ENCODE measurements at places on chromosomes 7 and 10.

- DNase-seq = no peak
Measured at GRCh38 chr7:147096629-147097028, 980.0 kb downstream of the CNTNAP2 start.

DNA sequence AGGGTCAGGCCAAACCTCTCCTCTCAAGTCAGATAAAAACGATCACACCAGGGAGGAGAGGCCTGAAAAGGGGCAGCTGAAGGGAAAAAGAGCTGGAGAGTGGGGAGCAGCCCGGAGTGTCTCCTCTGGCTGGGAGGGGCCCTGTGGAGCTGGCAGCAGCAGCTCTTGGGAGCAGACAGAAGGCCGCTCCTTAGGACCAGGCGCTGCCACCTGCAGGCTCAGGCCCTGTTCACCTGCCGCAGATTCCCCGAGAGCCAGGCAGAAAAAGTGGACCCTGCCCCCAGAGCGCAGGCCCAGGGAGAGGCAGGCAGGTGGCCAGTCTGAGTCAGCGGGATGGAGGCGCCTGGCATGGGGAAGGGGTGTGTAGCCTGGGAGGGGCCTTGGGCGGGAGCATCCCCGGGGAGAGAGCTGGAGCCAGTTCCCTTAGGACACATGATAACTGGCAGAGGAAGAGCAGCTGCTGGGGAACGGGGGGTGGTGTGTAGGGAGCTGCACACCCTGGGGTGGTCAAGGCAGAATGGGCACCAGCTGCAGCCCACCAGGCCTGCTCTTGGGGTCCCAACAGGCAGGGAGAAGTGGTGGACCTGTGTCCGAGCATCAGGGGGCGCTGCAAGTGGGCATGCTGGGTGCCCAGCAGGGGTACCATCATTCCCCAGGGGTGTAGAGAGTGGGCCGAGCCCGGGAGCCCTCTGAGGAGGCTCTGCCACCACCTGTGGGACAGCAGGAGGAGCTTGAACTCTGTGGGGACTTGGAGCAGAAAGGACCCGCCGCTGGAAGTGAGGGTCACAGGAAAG is 177.2 kb upstream of the RHEB start:
- DNase-seq = peak; percentile 71

GRCh38 chr10:119705434-119705831 is 20.4 kb upstream of the INPP5F start:
- no peak for DNase-seq

- DNase-seq = no peak
Measured at GRCh38 chr10:129950676-129951075, 13.4 kb downstream of the EBF3 start.

- DNase-seq = no peak
Measured at GRCh38 chr7:143407287-143408251, 1.1 kb downstream of the EPHA1 start.

DNA sequence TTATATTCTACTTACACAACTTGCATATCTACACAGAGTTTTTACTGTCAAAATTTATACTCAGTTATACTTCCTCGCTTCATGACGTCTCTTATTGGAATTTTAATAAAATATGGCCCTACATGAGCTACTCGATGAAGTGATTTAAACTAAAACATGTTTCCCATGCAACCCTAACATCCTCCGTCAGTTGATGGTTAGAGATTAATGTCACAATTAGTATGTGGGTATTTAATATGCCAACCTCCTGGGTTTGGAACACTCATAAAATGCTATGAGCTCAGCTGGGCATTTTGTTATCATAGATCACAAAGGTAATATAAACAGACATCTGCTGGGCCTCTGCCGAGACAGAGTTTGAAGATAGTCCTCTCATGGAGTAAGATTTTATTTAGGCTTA is 66.5 kb downstream of the GNAT3 start:
- DNase-seq = no peak

GRCh38 chr7:81284576-81284975 is 365.7 kb upstream of the SEMA3C start:
- no peak for DNase-seq

DNA sequence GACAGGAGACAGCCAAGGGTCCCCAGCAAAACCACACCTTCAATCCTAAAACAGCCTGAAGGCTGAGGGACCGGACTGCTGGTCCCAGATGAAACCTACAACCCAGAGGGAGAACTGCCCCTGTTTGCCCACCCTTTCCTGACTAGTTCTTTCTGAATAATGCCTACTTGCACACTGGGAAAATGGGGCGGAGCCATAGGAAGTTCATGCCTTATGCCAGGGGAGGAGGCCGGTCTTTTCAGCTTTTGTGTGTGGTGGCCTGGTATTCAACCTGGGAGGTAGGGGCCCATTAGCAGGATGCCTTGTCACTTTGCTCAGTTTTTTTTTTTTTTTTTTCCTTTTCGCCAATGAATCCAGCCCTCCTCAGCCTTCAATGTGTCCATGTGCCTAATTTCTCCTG is 20.7 kb downstream of the TOMM7 start:
- DNase-seq = no peak

GRCh38 chr7:30771880-30772425 is 736 bp downstream of the MINDY4 start:
- DNase-seq = peak; percentile 2

GRCh38 chr10:58266003-58266825 is 1.5 kb downstream of the IPMK start:
- no peak for DNase-seq

DNA sequence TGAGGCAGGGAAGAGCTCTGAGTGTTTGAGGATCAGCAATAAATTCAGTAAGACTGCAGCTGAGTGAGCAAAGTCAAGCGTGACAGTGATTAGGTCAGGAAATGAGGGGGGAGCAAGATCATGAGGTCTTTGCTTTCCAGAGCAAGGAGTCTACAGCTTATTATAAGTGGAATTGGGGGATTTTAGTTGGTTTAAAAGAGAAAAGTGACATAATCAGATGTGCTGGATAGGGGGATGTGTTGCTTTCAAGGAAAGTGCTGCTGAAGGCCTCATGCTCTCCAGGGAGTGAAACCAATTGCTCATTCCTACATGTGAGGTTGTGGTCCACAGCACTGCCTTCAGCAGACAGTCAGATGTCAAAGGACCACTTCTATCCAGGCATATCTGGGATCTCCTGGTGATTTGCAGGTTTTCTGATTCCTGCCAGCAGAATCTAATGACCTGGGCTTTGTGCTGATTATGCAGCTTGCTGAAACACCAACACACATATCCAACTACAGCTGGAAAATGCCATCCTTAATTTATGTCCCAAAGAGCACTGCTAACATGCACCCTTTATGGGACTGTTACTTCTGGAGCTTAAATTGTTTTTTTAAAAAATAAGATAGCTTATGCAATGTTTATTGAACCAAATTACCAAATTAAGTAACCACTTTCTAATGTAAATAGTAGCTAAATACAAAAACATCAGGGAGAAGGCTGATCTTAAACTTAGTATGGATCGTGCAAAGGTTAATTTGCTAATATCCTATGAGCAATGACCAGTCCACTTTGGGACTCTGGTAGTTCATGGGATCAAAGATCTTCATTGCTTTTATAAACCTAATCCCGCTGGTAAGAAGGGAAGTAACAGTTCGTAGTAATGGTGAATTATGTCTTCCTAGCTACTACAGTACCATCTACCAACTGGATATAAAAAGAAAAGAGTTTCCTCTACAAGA is 607.6 kb downstream of the KCNMA1 start:
- no peak for DNase-seq

DNA sequence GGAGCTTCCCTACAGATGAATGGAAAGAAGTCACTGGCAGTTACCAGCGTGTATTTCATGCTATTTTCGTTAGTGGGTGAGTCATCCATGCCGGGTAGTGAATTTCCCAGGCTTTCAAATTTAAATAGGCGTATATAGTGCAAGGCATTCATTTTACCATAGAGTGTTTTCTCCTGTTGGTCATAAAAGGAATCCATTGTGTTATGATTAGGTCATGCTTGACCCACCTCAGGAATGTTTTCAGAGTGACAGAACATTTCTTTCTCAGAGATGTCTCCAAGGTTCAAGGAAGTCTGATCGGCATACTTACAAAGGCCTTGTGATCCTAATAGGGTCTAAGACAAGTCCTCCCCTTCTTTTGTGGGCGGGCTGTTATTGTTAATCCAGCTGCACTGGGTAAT is 110.7 kb downstream of the AKR1D1 start:
- no peak for DNase-seq

- DNase-seq = no peak
Measured at GRCh38 chr7:19709249-19709578, 377 bp upstream of the POLR1F start.

GRCh38 chr7:129014501-129015101 is 40.3 kb downstream of the TNPO3 start:
- no peak for DNase-seq

DNA sequence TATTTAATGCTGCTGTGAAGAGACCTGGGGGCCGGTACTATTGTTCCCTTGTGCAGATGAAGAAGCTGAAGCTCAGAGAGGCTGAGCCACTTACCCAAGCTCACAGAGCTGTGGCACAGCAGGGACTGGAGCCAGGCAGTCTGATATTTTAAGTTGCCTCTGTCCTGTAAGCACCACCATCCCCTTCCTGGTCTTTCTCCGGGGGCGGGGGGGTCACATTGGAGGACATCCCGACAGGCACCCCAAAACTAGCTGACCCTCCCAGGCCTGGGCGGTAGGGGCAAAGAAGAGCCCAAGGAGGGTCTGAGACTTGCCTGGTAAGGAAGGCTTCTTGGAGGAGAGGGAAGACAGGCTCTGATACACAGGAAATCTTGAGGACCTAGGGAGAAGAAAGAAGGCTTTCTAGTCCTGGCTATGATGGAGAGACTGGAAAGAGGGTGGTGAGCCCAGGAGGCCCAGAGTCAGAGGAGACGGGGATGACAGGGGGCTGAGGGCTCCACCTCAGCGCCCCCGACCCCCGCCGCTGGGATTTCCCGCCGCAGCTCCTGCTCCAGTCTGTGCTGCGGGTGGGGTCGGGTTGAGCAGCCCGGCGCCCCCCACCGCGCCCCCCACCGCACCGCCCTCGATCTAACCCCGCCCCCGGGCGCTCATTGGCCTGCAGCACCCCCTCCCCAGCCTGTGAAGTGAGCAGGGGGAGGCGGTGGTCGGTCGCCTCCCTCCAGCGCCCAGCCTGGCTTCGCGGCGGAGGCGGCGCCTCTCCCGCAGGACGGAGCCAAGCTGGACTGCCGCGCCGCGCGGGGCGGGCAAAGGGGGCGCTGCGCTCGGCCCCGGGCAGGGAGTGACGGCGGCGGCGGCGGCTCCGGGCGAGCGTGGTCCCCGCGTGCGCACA is at the start of gene ADCYAP1R1:
Gene ADCYAP1R1, plus strand, starts transcription at position 711 of the 889 bp plus-strand sequence. CDS start 10,957 bp downstream, outside the sequence.
- peak; percentile 4 for DNase-seq

DNA sequence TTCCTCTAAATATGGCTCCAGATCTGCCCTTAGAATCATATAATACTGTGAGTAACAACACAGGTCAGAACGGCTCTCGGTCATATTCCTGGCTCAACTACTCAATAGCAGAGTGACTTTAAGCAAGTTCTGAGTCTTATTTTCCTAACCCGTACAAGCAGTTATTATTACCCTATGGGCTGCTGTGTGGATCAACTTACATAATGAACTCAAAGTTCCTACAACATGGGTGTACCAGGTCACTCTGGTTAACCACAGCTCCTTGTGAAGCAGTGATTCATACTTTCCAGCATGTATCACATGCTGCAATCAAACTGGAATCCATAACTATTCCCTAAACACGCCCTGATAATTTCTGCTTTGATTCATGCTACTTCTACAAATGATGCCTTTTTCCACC is 107.3 kb downstream of the LRRN3 start:
- DNase-seq = no peak

GRCh38 chr7:149562602-149563001 is 65.0 kb upstream of the ZNF746 start:
- no peak for DNase-seq

- DNase-seq = peak; percentile 76
Measured at GRCh38 chr10:80662429-80663261, 124.9 kb downstream of the SH2D4B start.

- no peak for DNase-seq
Measured at GRCh38 chr10:32159264-32159663, 103.0 kb upstream of the KIF5B start.

DNA sequence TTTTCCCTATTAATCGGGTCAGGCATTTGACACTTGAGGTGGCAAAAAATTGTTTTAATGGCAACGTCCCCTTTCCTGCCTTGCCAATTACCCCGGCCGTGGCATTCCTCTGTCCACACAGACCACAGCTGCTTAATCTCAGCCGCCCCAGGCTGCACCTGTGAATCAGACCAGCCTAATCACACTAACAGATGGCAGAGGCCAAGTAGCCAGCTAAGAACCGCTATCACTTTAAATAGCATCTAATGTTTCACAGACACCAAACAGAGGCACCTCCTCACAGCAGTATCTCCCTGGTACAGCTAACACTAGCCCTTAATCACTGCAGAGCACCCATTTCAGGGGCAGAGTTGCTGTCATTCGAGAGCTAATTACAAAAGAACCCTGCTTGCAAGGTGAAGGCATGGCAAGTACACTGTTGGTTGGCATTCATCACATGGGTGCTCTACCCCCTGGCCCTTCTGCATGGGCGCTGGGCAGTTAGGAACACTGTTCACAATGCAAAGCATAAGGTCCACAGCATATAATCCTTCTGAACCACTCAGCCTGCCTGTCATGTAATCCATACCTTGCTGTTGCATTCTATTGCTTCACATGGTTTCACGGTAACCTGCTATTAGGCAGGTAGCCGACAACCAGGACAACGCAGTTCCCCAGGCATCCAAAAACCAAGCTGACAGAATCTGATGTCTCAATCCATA is 38.8 kb downstream of the FGFR2 start:
- DNase-seq = peak; percentile 21

DNA sequence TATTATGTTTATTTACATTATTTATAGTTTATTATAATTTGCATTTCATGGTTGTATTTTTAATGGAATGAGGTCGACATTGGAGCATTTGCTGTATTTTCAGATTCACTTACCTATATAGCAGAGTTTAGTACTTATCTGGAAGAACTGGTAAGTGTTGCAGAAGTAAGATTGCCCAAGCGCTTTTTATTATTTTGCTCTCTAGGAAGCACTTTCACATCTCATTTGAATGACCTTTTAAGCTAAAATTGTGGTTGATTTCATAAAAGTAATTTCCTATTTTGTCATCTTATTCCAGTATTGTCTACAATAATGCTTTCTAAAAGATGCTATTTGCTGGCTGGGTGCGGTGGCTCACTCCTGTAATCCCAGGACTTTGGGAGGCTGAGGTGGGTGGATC is 28.6 kb downstream of the SEC61A2 start:
- no peak for DNase-seq
